Sigmoid colon (tissue), 7 donors: ENCODE measurements at places on chromosomes 6 and 20. TPM values are rescaled to one million over a fixed set of nuclear protein-coding genes. Genes with fewer than 3 reads are reported as not detected.
A peak's percentile ranks its signal among the peaks of the same experiment; 100 is the strongest.

GRCh38 chr20:3509064-3509463 lies 38.2 kb downstream of the ATRN start:
- no peak for DNase-seq
- H3K4me3 ChIP-seq, result no peak overlapping the region
- H3K4me1 ChIP-seq, result no peaks in the 10 kb centered on the region
- no peaks in the 10 kb centered on the region for H3K27me3 ChIP-seq
- H3K36me3 ChIP-seq, result no peaks in the 10 kb centered on the region

DNA sequence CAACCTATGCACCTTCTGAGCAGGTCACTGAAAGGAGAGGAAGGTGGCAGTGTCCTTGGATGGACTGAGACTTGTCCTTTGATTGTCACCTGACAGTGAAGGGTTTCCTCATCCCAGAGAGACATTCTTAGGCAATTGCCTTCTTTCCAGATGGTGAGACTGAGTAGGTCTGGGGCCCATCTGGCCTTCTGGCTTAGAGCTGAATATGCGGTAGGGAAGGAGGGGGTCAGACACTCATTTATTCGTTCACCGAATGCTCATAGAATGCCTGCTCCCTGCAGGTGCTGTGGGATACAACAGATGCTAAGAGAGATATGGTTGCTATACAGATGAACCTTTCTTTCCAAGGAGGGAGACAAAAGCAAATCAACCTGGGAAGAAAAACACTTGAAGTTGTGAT lies 76.8 kb downstream of the BMP6 start:
- no peaks in the 10 kb centered on the region for H3K36me3 ChIP-seq
- no peak overlapping the region for H3K4me3 ChIP-seq
- H3K27ac ChIP-seq, result no peak overlapping the region
- no peak for DNase-seq

GRCh38 chr6:133184798-133185372 lies 56.3 kb upstream of the EYA4 start:
- no peaks in the 10 kb centered on the region for H3K4me1 ChIP-seq
- no peak for DNase-seq
- no peaks in the 10 kb centered on the region for H3K27me3 ChIP-seq
- no peak overlapping the region for H3K27ac ChIP-seq
- no peak overlapping the region for H3K4me3 ChIP-seq

DNA sequence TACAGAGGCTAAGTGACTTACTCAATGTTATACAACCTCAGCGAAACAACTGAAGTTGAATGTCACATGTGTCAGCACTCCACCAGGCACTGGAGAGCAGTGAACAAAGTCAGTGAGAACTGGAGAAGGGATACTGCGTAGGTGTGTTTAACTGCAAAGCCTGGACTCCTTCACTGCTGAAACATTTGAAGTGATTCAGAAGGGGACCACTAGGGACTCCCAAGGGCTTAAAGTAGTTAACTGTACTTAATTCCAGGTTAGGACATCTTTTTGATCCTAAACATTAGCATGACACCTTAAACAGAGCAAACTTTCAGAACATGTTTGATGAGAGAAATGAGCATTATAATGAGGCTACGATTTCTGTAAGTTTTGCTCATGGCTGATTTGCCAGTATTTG lies 45.0 kb upstream of the ZBTB24 start:
- DNase-seq, result no peak
- H3K27me3 ChIP-seq, result no peaks in the 10 kb centered on the region
- H3K4me1 ChIP-seq, result peaks cover 6% of the 10 kb centered on the region
- no peak overlapping the region for H3K4me3 ChIP-seq

- peaks cover 22% of the 10 kb centered on the region for H3K27me3 ChIP-seq
- no peak overlapping the region for H3K4me3 ChIP-seq
- H3K4me1 ChIP-seq, result peaks cover 33% of the 10 kb centered on the region
Measured at GRCh38 chr20:62822788-62823651, 6.2 kb downstream of the COL9A3 start.

GRCh38 chr6:124371974-124372475 lies 568.4 kb downstream of the NKAIN2 start:
- H3K27ac ChIP-seq, result no peak overlapping the region
- H3K27me3 ChIP-seq, result no peaks in the 10 kb centered on the region
- no peak for DNase-seq
- H3K4me3 ChIP-seq, result no peak overlapping the region
- H3K4me1 ChIP-seq, result no peaks in the 10 kb centered on the region
- no peaks in the 10 kb centered on the region for H3K36me3 ChIP-seq

- peak overlapping the region; percentile 30 for H3K4me3 ChIP-seq
- peak; percentile 73 for DNase-seq
- H3K36me3 ChIP-seq, result no peaks in the 10 kb centered on the region
Measured at GRCh38 chr20:58179432-58180099, 48.9 kb downstream of the ANKRD60 start.

DNA sequence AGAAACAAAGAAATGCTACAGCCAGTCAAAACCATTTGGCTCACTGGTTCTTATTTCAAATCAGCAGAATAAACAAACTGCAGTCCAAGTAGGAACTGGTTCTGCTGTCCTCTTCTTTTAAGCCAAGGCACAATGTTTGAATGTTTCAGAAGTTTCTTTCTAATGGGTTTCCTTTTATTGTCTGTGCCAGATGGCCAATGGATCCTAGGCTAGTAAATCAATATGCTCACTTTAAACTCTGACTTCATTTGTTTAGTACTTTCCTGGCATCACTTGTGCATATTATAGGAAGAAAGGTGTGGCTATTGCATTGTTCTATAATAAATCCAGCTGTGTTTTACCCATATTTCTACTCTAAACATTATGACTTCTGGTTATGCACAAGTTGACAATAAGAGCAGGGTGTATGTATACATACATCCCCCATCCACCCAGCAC lies 99.7 kb upstream of the PLCB4 start:
- no peaks in the 10 kb centered on the region for H3K36me3 ChIP-seq
- H3K4me3 ChIP-seq, result no peak overlapping the region
- peak overlapping the region; percentile 27 for H3K27ac ChIP-seq
- H3K4me1 ChIP-seq, result peaks cover 19% of the 10 kb centered on the region
- no peak for DNase-seq

DNA sequence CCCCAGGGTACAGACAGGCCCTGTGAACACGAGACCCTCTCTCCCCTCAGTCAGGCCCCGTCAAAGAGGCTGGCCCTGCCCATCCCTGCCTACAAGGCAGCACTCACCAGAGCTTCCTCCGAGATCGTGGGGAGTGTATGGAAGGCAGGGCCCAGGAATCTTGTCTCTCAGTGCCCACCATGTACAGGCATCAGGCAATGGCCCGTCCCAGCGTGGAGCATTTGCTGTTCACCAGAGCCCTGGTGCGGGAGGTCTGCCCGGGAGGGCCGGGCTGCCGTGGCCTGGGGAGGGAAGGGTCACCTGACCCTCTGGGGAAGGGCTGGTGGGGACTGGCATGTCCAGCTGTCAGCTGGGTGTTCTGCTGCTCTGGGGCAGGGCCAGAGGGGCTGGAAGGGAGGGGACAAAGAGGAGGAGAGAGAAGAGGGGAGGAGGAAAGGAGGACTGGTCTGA lies at the start of gene IP6K3:
IP6K3 (minus strand) TSS at position 255 of the 450 bp plus-strand sequence. CDS start 11,429 bp downstream, outside the sequence.
- H3K4me1 ChIP-seq, result peaks cover 50% of the 10 kb centered on the region
- peak; percentile 86 for DNase-seq
- H3K36me3 ChIP-seq, result no peaks in the 10 kb centered on the region
- peak within 1 kb of the TSS; percentile 93 for H3K27ac ChIP-seq
- H3K4me3 ChIP-seq, result peak within 1 kb of the TSS; percentile 49
- H3K27me3 ChIP-seq, result no peaks in the 10 kb centered on the region

GRCh38 chr6:41459738-41460137 lies 86.4 kb upstream of the FOXP4 start:
- no peak overlapping the region for H3K27ac ChIP-seq
- no peaks in the 10 kb centered on the region for H3K36me3 ChIP-seq
- H3K4me1 ChIP-seq, result peaks cover 18% of the 10 kb centered on the region
- no peak for DNase-seq
- H3K27me3 ChIP-seq, result no peaks in the 10 kb centered on the region

GRCh38 chr6:117007659-117008058 lies 130.6 kb downstream of the RFX6 start:
- no peak for DNase-seq
- no peaks in the 10 kb centered on the region for H3K4me1 ChIP-seq
- H3K27me3 ChIP-seq, result no peaks in the 10 kb centered on the region
- H3K36me3 ChIP-seq, result no peaks in the 10 kb centered on the region
- no peak overlapping the region for H3K27ac ChIP-seq

GRCh38 chr6:153465050-153465449 lies 334.0 kb upstream of the RGS17 start:
- no peak overlapping the region for H3K4me3 ChIP-seq
- no peak for DNase-seq
- H3K27me3 ChIP-seq, result no peaks in the 10 kb centered on the region
- H3K36me3 ChIP-seq, result no peaks in the 10 kb centered on the region
- no peaks in the 10 kb centered on the region for H3K4me1 ChIP-seq

- H3K4me3 ChIP-seq, result no peak overlapping the region
- no peaks in the 10 kb centered on the region for H3K36me3 ChIP-seq
- DNase-seq, result no peak
- no peaks in the 10 kb centered on the region for H3K4me1 ChIP-seq
- H3K27me3 ChIP-seq, result no peaks in the 10 kb centered on the region
Measured at GRCh38 chr6:112475083-112475482, 128.0 kb downstream of the RFPL4B start.

- no peaks in the 10 kb centered on the region for H3K27me3 ChIP-seq
- no peak for DNase-seq
- no peak overlapping the region for H3K4me3 ChIP-seq
- peak overlapping the region; percentile 38 for H3K27ac ChIP-seq
- H3K36me3 ChIP-seq, result no peaks in the 10 kb centered on the region
Measured at GRCh38 chr6:52390361-52390727, 28.4 kb downstream of the PAQR8 start.

DNA sequence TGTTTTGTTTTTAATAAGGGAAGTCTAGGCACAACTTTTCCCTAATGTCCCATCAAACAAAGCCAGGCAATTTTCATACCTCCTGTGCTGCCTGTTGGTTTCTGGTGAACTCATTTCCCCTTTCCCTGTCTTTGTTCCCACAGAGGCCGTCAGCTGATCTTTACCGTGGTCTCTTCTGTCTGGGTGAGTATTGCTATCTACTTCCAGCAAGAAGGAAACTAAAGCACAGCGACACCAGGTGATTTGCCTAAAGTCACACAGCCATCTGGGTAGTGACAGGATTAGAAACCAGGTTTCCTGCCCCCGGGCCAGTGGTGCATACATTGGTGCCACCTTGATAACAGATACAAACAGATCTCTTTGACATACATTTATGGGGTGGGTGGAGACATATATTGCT lies 59.6 kb downstream of the RAB44 start:
- no peak for DNase-seq
- no peaks in the 10 kb centered on the region for H3K27me3 ChIP-seq
- H3K36me3 ChIP-seq, result no peaks in the 10 kb centered on the region
- H3K4me1 ChIP-seq, result peaks cover 5% of the 10 kb centered on the region

DNA sequence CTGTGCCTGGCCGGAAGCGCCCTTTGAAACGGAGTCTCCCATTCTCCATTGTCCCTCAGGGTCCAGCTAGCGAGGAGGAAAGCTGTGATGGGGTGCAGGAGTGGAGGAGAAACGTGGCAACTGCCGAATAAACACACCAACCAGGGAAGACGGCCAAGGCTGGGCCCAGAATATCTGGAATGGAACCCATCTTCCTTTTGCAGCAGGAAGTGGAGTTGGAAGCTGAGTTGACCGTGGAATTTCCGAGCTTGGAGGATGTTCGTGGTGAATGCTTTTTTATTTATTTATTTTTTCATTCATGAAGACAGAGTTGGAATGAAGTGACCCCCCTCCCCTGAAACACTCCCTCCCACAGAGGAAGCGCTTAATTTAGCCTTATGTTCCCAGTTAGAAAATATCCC lies 105.6 kb upstream of the RNF24 start:
- no peak overlapping the region for H3K27ac ChIP-seq
- no peaks in the 10 kb centered on the region for H3K4me1 ChIP-seq
- no peaks in the 10 kb centered on the region for H3K27me3 ChIP-seq
- no peak overlapping the region for H3K4me3 ChIP-seq
- DNase-seq, result no peak
- no peaks in the 10 kb centered on the region for H3K36me3 ChIP-seq

DNA sequence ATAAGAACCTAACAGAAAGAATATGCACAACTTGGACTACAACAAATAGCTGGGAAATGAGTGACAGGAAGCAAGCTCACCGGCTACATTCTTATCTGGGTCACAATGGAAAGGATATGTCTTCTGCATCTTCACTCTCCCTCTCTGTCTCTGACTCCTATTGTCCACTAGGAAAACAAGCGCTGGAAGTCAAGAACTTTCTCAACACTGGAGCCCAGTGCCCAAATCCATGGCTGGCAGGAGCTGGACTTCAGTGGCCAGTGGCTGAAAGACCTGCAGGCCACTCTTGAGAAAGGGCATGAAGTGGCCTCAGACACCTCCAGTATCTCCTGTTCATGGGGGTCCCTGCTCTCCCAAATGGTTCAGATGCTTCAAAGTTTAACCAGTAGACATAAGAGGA lies 62.0 kb downstream of the FAM50B start:
- peaks cover 45% of the 10 kb centered on the region for H3K4me1 ChIP-seq
- no peaks in the 10 kb centered on the region for H3K36me3 ChIP-seq
- H3K27me3 ChIP-seq, result no peaks in the 10 kb centered on the region
- peak overlapping the region; percentile 81 for H3K27ac ChIP-seq
- DNase-seq, result no peak

GRCh38 chr20:48763216-48763914 lies 64.4 kb downstream of the PREX1 start:
- no peaks in the 10 kb centered on the region for H3K4me1 ChIP-seq
- no peaks in the 10 kb centered on the region for H3K36me3 ChIP-seq
- H3K4me3 ChIP-seq, result no peak overlapping the region
- H3K27ac ChIP-seq, result no peak overlapping the region
- DNase-seq, result no peak

DNA sequence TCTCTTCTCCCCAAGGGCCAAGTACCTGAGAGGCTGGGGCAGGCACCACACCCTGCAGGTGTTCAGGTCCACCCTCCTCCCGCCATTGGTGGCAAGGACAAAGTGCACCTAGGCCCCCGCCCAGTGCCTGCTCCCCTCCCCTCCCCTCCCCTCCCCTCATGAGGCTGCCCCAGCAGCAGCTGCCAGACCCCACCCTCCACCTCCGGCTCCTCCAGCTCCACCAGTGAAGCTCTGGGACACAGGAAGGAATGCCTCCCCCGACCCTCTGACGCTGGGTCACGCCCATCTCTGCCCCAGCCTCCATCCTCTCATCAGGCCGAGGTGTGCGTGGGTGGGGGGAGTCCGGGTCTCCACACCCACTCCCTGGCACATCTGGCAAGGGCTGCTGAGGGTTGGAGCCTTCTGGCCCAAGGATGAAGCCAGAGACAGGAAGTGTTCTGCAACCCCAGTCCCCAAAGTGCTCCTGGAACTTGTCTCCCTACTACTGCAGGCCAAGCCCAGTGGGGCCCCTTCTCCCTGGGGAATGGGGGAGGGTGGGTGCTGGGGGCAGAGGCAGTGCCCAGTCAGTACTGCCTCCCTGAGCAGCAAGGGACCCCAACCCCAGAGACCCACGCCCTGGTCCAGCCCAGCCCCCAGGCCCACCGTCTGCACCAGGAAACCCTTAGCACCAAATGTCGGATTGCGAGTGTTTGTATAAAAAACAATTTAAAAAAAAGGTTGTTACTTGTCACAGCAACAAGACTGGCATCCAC lies 1.6 kb upstream of the UCKL1 start:
- H3K4me3 ChIP-seq, result no peak overlapping the region
- peak overlapping the region; percentile 99 for H3K27ac ChIP-seq
- DNase-seq, result no peak

- DNase-seq, result no peak
- no peaks in the 10 kb centered on the region for H3K27me3 ChIP-seq
- H3K4me1 ChIP-seq, result no peaks in the 10 kb centered on the region
- no peaks in the 10 kb centered on the region for H3K36me3 ChIP-seq
Measured at GRCh38 chr6:23413327-23414050, 712.5 kb upstream of the NRSN1 start.

The SOBP gene
- total RNA-seq, result 16.8 TPM

The CLDN20 gene
- not detected for total RNA-seq

The LIN28B gene
- total RNA-seq, result not detected

The DSN1 gene
- total RNA-seq, result 6.0 TPM

The HLA-DOA gene
- 2.4 TPM for total RNA-seq

The BTN1A1 gene
- not detected for total RNA-seq
